ENCODE measurements at places on chromosomes 2 and 18.
A peak's percentile ranks its signal among the peaks of the same experiment; 100 is the strongest.

DNA sequence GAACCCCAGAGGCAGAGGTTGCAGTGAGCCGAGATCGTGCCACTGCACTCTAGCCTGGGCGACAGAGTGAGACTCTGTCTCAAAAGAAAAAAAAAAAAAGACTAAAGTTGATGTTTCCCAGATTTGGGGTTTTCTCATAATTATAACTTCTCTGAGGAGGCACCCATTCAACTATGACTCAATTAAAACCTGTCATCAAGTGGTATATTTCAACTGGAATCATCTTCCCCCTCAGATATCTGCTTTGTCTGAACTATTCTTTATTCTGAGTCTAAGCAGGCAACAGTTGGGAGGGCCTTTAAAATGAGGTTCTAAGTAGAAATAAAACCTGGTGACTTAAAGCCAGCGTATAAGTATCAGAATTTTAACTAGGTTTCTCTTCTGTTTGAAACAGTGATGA, 88.5 kb downstream of the PTRHD1 start:
- H3K4me1 ChIP-seq: peaks cover 16% of the 10 kb centered on the region
- peaks cover 6% of the 10 kb centered on the region for H3K36me3 ChIP-seq
- no peak overlapping the region for H3K27ac ChIP-seq
- no peak for DNase-seq

DNA sequence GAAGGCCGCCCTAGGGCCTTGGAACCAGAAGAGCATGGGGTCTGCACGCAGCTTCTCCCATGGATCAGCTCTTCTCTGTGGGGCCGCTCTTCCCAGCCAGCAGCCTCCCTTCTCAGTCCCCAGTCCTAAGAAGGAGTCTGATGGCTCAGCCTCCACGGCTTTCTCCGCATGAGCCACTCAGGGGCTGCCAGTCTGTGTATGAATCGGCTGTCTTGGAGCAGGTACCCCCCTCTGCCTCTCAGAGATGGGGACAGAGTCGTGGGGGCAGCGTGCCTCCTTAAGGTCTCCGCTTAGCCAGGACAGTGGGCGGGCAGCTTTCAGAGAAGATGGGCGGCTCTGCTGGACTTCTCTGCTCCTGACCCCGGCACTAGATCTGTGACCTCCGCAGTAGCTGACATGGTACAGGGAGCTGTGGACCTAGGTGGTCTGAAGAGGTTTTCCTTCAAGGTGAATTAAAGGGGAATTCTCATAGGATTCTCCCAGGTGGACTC, 21.6 kb downstream of the INPP5D start:
- H3K4me3 ChIP-seq: no peak overlapping the region
- H3K27me3 ChIP-seq: no peaks in the 10 kb centered on the region
- no peaks in the 10 kb centered on the region for H3K36me3 ChIP-seq
- DNase-seq: no peak

DNA sequence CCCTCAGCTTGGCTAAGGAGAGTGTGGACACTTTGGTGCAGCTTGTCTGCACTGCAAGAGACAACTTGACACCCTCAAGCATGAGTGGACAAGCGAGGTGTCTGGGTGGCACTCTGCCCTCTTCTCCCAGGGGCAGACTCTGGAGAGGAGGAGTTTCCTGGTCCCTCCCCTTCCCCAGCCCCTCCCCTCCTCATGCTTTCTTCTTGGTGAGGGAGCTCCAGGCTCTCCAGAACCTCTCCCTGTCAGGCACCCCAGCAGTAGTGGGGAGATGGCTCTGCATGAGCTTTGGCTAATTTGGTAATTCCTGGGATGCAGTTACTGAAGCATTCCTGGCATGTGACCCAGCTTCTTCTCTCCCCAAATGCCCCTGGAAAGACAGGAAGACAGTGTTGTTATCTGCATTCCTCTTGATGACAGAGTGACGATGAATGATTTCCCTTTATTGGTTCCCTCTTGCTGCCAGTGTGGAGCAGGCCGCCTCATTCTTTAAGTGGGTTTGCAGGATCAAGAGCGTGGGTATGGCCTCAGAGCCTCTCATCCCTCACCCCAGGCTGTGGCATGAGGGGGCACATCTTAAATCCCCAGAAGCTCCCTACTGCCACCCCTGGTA, 89.2 kb downstream of the STPG4 start:
- DNase-seq: peak; percentile 22
- no peak overlapping the region for H3K4me3 ChIP-seq
- peaks cover 6% of the 10 kb centered on the region for H3K4me1 ChIP-seq
- H3K27ac ChIP-seq: no peak overlapping the region
- H3K27me3 ChIP-seq: no peaks in the 10 kb centered on the region
- peaks cover 37% of the 10 kb centered on the region for H3K36me3 ChIP-seq

- H3K4me1 ChIP-seq: no peaks in the 10 kb centered on the region
- no peak overlapping the region for H3K4me3 ChIP-seq
- DNase-seq: no peak
- peaks cover 29% of the 10 kb centered on the region for H3K27me3 ChIP-seq
These were observed 23.9 kb upstream of the NCOA1 start for GRCh38 chr2:24466871-24467870.

GRCh38 chr2:16861530-16861929, 195.9 kb upstream of the CYRIA start:
- H3K4me1 ChIP-seq: no peaks in the 10 kb centered on the region
- H3K36me3 ChIP-seq: no peaks in the 10 kb centered on the region
- H3K4me3 ChIP-seq: no peak overlapping the region
- no peak overlapping the region for H3K27ac ChIP-seq

GRCh38 chr2:23803264-23803964, 123.5 kb downstream of the ATAD2B start:
- H3K4me3 ChIP-seq: peak overlapping the region; percentile 58
- peak overlapping the region; percentile 83 for H3K27ac ChIP-seq
- H3K27me3 ChIP-seq: no peaks in the 10 kb centered on the region
- H3K36me3 ChIP-seq: peaks cover 13% of the 10 kb centered on the region

- peaks cover 13% of the 10 kb centered on the region for H3K4me1 ChIP-seq
- peaks cover 4% of the 10 kb centered on the region for H3K36me3 ChIP-seq
- H3K4me3 ChIP-seq: no peak overlapping the region
These were observed 46.7 kb downstream of the INO80C start for GRCh38 chr18:35451032-35451431.
